ENCODE measurements at places on chromosomes 5 and 9.

- DNase-seq = no peak
Measured at GRCh38 chr5:151225475-151225874, 1.6 kb upstream of the CCDC69 start.

GRCh38 chr9:130845901-130846481 lies 10.9 kb downstream of the ABL1 start:
- no peak for DNase-seq

- DNase-seq = no peak
Measured at GRCh38 chr9:69295872-69296552, 29.0 kb upstream of the ENTREP1 start.

DNA sequence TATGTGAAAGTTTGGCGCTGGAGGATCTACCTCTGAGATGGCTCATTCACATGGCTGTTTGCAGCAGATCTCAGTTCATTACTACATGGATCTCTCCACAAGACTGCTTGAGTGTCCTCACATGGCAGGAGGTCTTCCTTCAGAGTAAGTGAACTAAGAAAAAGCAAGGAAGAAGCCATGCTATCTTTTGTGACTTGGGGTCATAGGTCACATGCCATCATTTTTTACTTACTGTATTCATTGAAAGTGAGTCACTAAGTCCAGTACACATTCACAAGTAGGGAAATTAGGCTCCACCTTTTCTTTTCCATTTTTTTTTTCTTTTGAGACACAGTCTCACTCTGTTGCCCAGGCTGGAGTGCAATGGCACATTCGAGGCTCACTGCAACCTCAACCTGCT lies 8.7 kb upstream of the CDKN2AIPNL start:
- DNase-seq = no peak

DNA sequence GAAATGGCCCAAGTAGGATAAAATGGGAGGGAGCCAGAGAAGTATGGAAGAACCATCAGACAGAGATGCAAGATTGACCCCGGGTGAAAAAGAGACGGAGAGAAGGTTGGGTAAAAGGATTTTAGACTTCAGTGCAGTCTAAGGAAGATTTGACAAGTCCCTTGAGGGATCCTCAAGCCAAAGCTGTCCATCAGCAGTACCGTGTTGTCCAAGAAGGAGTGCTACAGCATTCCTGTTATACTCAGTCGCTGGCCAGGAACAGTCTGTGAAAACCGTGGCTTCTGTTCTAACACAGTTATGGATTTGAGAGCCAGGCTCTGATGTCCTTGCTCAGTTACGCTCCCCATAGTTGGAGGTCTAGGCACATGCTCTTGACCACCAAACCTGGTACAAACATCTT lies 383.9 kb upstream of the DAB2 start:
- no peak for DNase-seq

- no peak for DNase-seq
Measured at GRCh38 chr5:179953987-179954386, 46.3 kb upstream of the TBC1D9B start.
